HL-60 (cell line): ENCODE measurements at places on chromosomes 13 and 19.

DNA sequence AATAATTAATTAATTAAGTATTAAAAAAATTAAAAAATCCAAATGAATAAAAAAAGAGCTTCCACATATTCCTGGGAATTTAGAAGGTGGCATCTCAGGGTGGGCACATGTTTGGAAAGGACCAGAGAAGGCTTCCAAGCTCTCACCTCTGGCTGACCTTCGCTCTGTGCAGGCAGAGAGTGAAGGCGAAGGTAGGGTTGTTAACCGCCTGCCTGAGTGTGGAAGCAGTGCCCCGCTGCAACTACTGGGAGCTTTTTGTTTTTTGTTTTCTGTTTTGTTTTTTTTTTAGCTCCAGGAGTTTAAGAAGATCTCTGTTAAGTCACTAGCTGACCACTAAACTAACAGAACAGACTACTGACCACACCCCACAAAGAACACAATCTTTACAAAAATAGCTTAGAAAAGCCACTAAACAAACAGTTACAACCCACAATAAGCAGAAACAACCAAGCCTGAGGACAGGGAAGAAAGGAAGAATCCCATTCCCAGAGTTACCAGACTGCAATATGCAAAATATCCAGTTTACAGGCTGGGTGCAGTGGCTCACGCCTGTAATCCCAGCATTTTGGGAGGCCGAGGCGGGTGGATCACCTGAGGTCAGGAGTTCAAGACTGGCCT is 11.4 kb downstream of the ZNF541 start:
- DNase-seq, result no peak

DNA sequence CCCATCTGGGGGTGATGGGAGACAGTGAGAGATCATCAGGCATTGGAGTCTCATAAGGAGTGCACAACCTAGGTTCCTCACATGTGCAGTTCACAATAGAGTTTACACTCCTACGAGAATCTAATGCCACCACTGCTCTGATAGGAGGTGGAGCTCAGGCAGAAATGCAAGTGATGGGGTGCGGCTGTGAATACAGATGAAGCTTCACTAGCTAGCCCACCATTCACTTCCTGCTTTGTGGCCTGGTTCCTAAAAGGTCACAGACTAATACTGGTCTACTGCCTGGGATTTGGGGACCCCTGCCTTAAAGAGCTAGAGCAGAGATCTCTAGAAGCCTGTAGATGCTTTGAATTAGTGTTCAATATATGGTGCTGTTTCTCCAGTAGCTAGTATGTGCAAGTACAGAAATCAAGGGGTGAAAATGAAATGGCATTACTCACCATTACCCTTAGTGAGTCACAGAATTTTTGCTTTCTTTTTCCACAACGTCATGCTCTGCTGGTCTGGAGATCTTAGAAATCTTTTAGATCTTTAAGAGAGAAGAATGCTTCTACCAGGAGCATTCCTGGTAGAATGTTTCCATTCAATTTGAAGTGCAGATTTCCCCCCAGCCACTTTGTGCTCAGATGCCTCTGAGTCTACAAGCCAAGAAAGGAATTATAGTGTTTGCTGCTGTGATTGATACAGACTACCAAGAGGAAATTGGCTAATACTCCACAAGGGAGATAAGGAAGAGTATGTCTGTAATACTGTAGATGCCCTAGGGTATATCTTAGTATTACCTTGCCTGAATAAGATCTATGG is 2301.2 kb downstream of the PCDH9 start:
- DNase-seq, result no peak

DNA sequence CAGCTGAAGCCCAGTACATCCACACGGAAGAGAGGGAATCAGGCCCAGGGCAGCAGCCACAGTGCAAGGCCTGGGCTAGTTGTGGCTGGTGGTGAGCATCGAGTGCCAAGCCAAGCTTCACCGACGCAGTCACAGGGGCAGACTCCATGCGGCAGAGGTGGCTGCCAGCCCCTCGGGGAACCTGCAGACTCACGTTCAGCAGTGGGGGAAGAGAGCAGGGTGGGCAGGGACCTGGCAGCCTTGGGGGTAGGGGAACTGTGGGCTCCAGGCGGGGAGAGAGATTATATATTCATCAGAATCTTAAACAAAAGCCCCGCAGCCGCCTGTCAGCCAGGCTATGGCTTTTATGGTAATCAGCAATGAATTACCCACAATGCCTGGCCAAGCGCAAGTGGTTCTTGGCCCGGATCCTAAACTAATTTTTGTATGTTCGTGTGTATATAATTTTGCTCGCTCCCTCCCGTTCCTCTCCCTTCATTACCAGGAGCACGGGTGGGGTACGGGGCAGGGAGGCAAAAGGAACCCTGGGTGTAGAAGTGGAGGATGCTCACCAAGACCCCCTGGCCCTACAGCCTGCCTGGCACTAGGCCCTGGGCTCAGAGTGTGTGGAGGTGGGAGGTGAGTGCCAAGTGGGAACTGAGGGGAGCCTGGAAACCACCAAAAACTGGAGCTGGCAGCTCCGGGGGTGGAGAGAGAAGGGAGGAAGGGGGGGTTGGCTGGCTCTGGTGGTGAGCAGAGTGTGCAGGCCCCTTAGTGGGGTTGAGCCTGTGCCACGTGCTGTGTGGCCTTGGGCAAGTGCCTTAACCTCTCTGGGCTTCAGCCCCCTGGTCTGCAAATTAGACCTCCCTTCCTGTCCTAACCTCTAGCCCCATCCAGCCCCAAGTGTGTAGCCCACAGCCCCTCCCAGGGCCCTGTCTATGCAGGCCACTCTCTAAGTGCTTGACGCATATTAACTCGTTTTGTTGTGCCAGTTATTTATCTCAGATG is 31.9 kb downstream of the PTPRS start:
- no peak for DNase-seq

GRCh38 chr19:8820234-8820633 is 11.9 kb downstream of the ZNF558 start:
- DNase-seq, result no peak

- peak; percentile 85 for DNase-seq
Observed at GRCh38 chr19:45424191-45425058, 708 bp upstream of the ERCC1 start.
